Activated naive CD4-positive, alpha-beta T cell treated with anti-CD3 and anti-CD28 coated beads for 36 hours (primary cell): ENCODE measurements at places on chromosomes 2 and 18. TPM values are rescaled to one million over a fixed set of nuclear protein-coding genes. Genes with fewer than 3 reads are reported as not detected.

GRCh38 chr2:221203125-221203524 is 369.0 kb downstream of the EPHA4 start:
- DNase-seq: no peak

DNA sequence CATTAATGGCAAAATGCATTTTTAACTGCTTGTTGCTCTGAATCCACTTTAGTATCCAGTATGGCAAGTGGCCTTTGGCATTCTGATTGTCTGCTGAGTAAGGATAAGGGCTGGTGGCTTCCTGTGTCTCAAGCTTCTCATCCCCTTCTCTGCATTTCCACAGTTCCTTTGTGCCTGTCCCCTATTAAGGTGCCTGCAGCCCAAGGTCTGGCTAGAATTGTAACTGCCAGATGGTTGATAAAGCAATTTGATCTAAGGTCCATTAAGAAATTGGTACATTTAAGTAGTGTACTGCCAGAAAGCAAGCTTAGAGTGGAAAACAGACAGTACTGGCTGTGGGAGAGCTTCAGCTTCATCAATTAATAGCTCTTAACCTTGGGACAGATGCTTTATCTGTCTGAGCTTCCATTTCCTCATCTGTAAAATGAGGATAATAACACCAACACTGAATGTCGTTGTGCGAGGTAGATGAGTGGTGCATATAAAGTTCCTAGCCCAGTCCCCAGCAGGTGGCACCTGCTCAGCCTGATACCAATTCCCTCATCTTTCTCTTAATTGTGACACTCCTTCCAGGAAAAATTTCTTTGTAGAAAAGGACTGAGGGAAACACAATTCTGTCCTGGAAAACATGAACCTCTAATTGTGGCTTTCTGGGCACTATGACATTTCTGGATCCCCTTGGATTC is 570.6 kb upstream of the GCFC2 start:
- no peak for DNase-seq

Gene ARHGAP15
- total RNA-seq: 85.7 TPM

Gene PDE1A
- not detected for total RNA-seq

Gene ALPP
- total RNA-seq: not detected
